Activated T-helper 1 cell treated with anti-CD3 and anti-CD28 coated beads, Interleukin-2, amount 50 U/mL, for 16 hours (primary cell): ENCODE measurements at places on chromosomes 2 and 18.

- no peak for DNase-seq
Measured at GRCh38 chr2:143088388-143088787, 40.8 kb upstream of the ARHGAP15 start.

DNA sequence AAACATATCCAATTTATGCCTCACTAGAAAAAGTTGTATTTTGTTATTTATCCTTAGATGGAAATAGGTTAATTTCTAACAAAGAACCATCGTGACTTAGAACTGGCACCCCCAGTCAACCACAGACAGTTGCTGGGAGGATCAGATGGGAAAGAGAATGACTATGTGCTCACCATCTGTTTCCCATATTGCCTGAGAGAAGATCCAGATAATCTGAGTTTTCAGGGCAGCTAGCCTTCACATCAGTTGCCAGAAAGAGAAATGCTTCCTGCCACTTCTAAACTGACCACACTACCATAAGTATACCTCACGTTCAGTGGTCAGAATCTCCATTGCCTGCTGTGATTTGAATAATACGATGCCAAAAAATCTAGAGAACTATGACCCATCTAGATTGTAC, 28.4 kb upstream of the NEB start:
- no peak for DNase-seq

DNA sequence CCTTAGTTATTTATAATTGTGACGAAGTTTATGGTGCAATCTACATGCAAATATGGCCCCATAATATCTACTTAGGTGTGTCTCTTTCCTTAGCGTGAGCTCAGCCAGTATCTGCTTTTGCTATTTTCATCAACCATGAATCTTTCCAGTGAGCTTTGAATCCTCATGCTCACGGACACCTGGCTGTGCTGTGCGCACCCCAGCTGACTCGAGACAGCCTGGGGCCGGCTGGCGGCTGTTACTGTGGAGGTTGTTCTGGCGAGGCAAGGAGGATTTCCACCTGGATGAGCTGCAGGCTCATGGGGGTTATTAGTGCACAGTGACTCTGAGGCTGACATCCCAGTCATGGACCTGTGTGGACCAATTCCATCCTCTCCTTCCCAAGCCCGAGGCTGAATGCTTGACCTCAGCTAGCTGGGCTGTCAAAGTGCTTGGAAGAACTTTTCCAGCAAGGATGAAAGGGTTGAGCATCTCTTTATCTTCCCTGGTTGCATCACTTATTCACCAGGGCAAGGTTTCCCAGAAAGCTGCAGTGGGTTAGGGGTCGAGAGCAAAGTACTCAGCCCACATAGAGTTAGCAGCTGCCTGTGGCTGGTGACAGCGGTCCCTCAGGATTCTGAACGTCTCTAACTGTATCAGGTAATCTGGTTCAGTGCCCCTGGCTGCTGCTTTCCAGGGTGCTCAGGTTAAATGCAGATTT, 141.7 kb downstream of the ARL4C start:
- DNase-seq: no peak

DNA sequence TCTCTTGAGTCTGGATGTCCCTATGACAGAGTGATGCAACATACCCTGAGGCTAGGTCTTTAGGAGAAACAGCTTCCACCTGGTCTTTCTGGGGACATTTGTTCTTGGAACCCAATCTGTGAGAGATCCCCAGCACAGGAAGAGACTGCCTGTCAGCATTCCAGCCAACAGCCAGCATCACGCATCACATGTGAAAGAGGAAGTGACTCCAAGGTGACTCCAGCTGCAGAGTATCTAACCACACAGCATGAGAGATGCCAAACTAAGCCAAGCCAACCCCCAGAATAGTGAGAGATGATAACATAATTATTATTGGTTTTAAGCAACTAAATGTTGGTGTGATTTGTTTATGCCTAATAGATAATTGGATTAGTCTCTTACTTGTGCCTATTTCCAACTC, 35.7 kb downstream of the C18orf63 start:
- no peak for DNase-seq

DNA sequence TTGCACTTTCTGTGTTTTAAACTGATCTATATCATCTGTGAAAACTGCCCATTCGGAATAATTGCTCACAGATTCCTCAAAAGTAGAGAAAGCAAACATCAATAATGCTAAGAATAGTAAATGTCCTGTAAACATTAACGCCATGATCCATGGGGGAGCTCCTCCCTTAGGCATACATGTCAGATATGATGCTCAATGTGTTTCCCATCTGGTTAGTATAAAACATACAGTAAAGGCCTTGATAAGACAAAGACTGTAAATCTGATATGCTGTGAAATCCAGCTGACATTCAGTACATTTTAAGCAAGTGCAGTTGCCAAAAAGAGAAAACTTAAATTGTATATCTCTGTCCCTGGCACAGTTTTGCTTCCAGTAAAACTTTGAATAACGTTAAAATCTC, 2.1 kb downstream of the DSEL start:
- DNase-seq: no peak
